NCI-H526 (cell line): ENCODE measurements at places on chromosomes 12 and 14.

DNA sequence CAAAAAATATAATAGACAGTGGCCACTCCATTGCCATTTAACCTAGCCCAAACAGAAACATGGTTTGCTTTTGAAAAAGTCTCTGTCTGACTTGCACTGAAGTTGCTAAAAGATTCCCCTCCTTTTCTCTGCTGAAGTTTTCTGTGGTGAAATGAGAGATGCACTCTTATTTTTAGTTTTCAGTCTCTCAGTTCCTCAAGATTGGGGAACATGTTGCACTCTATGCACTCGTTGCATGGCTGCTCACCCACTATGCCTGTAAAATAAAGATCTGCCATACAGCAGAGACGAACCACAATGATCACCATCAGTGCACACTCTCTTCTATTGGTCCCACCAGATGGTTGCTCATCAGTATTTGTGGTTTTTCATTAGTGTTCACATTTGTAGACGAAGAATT, 13.1 kb upstream of the DAAM1 start:
- no peak for DNase-seq

GRCh38 chr12:49777800-49778748, 36.7 kb downstream of the TMBIM6 start:
- peak; percentile 67 for DNase-seq

GRCh38 chr12:108004319-108004718, 124.8 kb upstream of the WSCD2 start:
- DNase-seq = no peak

- DNase-seq = peak; percentile 37
Measured at GRCh38 chr12:49824895-49825294, 3.3 kb downstream of the NCKAP5L start.

DNA sequence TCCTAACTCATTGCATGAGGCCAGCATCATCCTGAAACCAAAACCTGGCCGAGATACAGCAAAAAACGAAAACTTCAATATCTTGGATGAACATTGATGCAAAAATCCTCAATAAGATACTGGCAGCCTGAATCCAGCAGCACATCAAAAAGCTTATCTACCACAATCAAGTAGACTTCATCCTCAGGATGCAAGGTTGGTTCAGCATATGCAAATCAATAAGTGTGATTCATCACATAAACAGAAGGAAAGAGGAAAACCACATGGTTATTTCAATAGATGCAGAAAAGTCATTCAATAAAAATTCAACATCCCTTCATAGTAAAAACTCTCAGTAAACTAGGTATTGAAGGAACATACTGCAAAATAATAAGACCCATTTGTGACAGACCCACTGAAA, 56.5 kb upstream of the PPFIA2 start:
- DNase-seq = no peak

- no peak for DNase-seq
Measured at GRCh38 chr12:85155791-85156190, 119.6 kb downstream of the LRRIQ1 start.

GRCh38 chr14:20956376-20956976, 1.2 kb downstream of the RNASE2 start:
- DNase-seq = no peak

- DNase-seq = no peak
Measured at GRCh38 chr14:42214981-42215491, 608.4 kb downstream of the LRFN5 start.

GRCh38 chr12:49673446-49674317, 33.5 kb downstream of the FMNL3 start:
- peak; percentile 55 for DNase-seq

GRCh38 chr12:63319936-63320633, 169.1 kb upstream of the AVPR1A start:
- no peak for DNase-seq
